ENCODE measurements at places on chromosomes 13 and 19. TPM values are rescaled to one million over a fixed set of nuclear protein-coding genes. Genes with fewer than 3 reads are reported as not detected.

Gene GFY
- polyA plus RNA-seq = 0.09 TPM

Gene SMIM17
- polyA plus RNA-seq = 1.7 TPM

Gene ZNF486
- polyA plus RNA-seq = 5.2 TPM

Gene ZNF221
- polyA plus RNA-seq = 2.4 TPM

DNA sequence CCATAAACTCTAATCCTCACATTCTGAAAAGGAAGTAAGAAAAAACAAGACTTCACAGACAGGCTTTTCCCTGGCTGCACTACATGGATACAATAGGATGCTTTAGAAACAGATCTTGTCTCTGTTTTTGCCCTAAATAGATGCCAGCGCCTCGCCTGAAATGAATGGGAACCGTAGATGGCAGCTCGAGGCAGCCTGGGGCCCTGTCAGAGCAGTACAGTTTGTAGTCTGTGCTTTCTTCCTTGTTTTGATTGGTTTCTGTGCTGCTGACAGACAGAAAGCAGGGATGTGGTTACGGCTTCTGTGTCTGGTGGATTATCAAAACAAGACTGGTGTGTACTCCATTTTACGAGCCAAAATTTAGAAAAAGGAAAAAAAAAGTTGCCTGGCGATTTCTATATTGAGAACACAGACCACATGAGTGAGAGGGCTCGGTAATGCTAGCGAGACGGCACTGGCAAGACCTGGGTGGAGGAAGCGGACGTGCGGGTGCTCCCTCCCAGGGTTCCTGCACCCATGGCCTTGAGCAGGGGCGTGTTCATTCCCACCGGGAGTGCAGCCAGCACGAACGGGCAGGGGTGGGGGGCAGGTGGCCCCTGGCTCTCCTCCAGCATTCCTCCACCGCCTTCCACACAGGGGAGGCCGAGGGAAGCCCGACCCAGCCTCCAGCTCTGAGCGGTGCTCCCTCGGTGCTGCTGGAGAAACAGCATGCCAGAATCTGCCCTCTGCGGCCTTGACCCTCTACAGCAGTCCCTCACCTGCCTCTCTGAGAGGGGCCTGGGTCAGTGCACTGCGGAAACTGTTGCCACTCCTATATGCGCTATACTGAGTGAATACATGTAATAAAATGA is 37.6 kb upstream of the C1QTNF9 start:
- DNase-seq = no peak

DNA sequence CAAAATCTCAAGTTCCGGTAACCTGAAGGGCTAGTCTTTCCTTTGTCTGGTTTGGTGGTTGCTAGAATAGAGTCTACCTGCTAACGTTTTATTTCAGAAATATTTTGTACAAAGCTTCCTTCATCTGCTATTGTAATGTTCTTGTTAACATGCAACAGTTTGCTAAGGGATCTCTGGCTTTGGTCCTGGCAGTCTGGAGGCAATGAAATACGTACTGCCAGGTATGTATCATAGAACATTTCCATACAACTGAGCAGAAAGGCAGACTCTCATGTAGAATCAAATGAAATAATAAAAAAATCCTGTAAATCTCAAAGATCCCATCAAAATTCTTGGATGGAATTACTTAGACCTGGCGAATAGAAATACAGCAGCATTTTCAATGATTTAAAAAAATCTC is 8.8 kb upstream of the CSNK1A1L start:
- DNase-seq = no peak

- DNase-seq = no peak
These were observed 22.2 kb downstream of the SLC10A2 start for GRCh38 chr13:103044056-103044455.

GRCh38 chr19:1856698-1857603 is 6.4 kb downstream of the KLF16 start:
- DNase-seq = no peak

Data from forelimb muscle (tissue), 1 donor.